Fibroblast of skin of scalp (primary cell): ENCODE measurements at places on chromosomes 13 and 19.

GRCh38 chr19:34189917-34190425 is 17.7 kb downstream of the LSM14A start:
- DNase-seq, result no peak

DNA sequence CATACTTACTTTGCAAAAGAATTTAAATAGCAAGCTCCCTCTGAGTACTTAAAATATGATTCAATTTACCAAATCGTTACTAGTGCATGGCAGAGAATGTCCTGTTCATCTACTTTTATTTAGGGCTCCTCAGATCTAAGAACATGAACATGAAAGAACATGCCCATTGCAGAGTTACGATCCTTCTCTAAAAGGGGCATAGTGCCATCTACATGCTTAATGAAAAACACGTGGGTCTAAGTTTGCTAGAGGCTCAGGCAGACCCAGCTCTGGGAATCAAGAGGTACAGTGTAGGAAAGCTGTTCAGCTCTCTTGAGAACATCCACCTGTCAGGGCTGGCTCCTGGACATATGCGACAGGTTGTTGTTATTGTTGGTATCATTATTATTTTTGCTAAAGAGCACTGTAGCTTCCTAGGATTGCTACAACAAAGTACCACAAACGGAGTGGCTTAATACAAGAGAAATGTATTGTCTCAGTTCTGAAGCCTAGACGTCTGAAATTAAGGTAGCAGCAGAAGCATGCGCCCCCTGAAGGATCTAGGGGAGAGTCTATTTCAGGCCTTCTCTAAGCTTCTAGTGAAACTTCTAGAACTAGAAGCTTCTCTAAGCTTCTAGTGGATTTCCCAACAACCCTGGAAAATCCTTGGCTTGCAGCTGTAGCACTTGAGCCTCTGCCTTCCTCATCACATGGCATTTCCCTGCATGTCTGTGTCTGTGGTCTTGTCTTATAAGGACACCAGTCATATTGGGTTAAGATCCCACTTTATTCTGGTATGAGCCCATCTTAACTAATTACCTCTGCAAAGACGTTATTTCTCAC is 133.9 kb downstream of the DCT start:
- DNase-seq, result peak; percentile 54

- DNase-seq, result no peak
Measured at GRCh38 chr13:34038541-34039068, 220.7 kb downstream of the RFC3 start.

DNA sequence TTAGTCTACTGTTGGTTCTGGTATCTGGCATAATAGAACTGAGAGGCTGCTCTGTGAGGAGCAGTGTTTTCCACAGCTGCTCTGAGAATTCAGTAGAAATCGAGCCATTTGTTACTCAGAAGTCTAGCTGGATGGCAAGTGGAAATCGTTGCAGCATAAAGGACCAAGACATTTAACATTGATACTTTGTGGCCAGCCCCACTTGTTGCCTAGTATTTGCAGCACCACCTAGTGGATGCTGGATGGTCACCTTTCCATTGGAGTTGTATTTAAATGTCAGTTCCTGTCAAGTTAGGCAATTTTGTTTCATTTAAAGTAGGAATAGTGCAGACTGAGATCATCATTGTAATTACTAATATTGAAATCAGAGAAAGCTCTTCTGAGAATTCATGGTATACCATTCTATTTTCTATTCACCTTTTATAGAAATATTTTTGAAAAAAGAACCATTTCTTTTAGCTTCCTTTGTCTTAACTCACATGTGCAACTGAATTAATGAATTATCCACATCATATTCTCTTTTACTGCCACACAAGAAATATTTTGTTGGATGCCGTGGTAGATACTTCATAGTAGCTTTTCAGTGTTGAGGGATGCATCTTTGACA is 64.6 kb downstream of the PDS5B start:
- peak; percentile 63 for DNase-seq

DNA sequence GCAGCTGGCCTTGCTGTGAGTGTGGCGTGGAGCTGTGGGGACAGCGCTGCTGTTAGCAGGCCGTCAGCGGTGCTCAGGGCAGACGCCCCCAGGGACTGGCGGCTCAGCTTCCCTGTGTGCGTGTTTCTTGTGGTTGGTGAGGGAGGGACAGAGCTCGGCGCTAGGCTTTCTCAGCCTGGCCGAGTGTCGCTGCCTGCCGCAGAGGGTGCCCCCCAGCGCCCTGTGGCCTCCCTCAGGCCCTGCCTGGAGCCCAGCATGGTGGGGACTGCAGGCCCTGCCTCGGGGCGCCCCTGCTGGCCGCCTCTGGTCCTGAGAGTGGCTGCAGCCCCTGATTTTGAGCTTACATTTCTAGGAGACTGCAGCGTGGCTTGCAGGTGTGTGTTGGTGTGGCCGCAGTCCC is 35.5 kb downstream of the DOT1L start:
- no peak for DNase-seq

- DNase-seq, result no peak
Measured at GRCh38 chr19:51421229-51422052, 4.0 kb upstream of the SIGLEC10 start.

GRCh38 chr19:54137699-54138488 is at the start of gene CNOT3:
TSS of gene CNOT3 (plus strand) at chr19:54137762. CDS start at chr19:54142979, 5,217 bp downstream.
- no peak for DNase-seq

DNA sequence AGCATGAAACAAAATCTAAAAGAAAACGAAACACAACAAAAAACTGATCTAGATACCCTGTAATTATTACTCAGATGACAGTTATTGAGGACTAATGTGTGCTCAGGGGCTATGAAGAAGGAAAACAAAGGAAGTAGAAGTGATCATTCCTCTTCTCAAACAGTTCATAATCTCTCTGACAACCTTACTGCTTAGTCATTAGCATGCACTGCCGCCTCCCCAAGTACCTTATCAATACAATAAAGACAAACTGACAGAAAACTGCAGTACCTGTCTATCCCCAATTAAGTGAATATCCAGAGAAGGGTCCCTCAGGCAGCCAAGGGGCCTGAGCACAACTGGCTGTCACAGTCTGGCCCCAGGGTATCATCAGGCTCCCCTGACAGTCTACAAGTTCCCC is 22.0 kb upstream of the POU4F1 start:
- DNase-seq, result no peak

- DNase-seq, result no peak
Measured at GRCh38 chr13:93708308-93709075, 481.9 kb downstream of the GPC6 start.
